ENCODE measurements at places on chromosomes 11 and 22.

GRCh38 chr11:85394283-85394682, 232.9 kb downstream of the DLG2 start:
- no peak for DNase-seq

DNA sequence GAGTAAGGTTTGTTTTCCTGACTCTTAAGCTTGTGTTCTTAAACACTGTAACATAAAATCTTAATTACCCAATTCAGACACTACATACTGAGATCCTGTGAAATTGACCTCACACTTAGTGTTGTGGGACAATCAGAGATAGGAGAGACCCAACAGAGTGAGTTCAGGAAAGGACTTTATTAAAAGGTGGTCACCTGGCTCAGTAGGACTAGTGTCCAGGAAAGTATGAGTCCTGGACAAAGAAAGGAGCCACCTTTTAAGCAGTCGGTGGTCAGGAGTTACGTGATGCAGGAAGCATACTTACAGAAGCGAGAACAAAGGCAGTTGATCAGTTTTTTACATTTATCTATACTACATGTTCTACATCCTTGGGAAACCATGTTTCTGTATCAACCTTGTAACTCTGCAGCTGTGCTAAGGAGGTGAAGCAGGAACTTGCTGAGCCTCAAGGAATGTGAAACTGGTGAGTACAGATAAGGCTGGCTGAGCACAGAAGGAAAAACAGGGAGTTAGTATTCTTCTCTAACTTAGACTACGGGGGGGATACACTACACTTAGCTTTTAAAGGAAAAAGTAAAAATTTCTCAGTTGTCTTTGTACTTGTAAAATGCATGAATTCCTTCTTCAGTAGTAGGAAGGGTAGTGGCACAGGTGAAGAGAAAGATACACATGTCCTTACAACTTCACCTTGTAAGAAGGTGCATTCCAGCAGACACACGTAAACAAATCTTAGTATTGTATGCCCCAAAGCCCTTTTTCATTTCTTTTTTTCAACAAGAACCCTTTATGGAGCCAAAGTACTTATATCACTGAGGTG, 15.1 kb downstream of the OR51E1 start:
- no peak for DNase-seq

DNA sequence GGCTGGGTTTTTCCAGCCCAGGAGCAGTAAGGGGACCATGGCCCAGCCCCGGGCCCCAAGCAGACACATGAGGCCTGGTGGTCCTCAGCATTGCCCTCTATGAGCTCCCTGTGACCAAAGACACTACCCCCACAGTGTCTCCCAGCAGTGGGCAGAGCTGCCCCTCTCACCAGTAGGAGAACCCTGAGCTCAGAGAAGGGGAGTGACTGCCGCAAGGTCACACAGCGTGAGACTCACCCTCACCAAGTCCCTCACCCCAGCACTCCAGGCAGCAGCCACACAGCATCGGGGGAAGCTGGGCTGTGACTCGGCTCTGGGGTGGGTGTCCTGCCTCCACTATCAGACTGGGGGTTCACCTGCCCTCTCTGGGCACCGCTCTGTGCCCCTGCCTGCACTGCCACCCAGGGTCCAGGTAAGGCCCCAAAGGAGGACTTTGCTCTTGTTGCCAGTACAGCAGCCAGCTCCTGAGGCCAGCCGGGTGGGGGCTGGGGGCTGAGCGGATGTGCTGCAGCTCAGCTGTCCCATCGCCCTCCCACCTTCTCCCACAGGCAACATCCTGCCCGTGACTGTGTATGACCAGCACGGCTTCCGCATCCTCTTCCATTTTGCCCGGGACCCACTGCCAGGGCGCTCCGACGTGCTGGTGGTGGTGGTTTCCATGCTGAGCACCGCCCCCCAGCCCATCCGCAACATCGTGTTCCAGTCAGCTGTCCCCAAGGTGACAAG, 7.9 kb upstream of the SH3BP1 start:
- no peak for DNase-seq

- DNase-seq, result no peak
These were observed 55.5 kb downstream of the MAPK1 start for GRCh38 chr22:21811982-21812381.

DNA sequence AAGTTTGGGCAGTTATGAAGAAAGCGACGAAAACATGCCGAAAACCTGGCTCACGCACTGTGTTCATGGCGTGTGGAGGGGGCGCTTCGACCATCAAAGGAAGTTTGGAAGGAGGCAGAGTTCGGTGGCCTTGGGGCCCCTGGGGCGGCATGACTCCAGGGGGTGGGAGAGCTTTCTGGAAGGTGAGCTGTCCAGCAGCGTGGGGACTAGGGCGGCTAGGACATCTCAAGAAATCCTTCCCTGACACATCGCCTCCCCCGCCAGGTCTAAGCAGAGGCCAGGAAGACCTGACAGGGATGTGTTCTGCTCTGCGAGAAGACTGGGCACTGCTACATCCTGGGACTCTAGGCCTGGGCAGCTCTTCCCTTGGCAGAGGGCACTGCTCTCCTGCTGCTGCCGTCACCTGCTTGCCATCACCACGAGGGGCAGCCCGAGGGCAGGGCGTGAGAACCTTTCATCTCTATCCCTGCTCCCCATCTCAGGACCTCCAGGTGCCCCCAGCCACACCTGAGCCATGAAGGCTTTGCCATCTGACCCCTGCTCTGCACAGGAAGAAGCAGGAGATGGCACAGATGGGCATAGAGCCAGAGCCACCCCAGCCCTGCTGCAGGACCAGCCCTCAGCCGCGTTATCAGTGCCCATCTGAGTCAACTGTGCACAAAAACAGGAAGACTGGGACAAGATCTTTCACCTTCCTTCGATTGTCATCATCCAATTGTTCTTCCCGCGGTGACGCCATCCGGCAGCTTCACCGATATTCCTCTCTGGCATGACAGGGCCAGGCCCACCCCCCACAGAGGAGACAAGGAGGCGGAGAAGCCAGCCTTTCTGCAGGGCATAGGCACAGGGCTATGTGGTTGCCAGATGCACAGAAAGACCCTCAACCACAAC, 12.7 kb downstream of the LINC01488 start:
- no peak for DNase-seq

- DNase-seq, result no peak
These were observed 54.9 kb downstream of the PHF21A start for GRCh38 chr11:46066335-46066734.

DNA sequence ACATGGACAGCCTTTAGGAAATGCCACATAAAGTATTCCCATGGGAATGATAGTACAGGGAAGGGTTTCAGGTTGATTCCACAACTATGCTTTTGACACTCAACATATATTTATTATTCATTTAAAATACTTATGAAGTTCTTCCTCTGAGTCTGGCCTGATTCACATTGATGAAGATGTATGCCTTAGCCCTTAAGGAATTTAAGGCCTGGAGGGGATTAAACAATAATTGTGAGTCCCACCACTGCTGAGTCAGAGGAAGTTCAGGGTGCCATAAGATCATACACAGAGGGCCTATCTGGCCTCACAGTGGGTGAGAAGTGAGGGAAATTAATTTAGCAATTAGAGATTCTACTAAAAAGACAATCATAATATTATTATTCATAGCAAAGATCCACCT, 161.1 kb upstream of the SNX19 start:
- no peak for DNase-seq

DNA sequence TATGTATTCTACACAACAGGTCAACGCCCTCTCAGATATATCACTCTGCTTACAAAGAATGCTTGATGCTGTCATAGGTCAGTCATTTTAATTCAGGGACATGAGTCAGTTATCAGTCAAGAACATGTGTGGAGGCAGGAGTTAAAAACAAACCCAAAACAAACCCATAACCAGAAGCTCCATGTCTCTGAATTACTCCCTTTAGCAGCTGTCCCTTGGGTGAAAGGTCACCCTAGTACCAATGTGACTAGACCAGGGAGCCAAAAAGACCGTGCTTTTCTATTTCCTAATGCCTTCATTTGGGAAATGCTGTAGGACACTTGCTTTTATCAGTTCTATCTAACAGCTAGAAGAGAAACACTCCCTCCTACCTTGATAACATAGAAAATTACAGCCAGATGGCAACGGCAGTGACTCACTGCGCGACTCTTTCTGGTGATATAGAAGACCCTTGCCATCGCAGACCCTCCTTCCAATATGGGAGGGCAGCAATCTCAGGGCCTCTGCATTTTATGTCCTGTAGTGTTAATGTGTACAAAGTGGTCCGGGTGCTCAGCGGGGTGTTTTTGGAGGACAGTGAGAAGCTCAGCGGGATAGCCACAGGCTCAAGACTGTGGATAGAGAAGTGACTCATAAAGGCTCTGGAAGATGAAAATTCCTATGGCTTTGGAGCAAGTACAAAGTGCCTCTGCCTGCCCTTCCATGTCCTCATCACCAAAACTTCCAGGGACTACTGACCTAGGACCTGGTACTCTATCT, 24.8 kb downstream of the APOL5 start:
- DNase-seq, result no peak

- no peak for DNase-seq
These were observed 6.4 kb downstream of the MMP11 start for GRCh38 chr22:23779083-23779482.

- no peak for DNase-seq
These were observed 130.3 kb downstream of the EFCAB6 start for GRCh38 chr22:43681731-43682360.

GRCh38 chr22:23113847-23114720, 27.7 kb downstream of the RSPH14 start:
- DNase-seq, result no peak

DNA sequence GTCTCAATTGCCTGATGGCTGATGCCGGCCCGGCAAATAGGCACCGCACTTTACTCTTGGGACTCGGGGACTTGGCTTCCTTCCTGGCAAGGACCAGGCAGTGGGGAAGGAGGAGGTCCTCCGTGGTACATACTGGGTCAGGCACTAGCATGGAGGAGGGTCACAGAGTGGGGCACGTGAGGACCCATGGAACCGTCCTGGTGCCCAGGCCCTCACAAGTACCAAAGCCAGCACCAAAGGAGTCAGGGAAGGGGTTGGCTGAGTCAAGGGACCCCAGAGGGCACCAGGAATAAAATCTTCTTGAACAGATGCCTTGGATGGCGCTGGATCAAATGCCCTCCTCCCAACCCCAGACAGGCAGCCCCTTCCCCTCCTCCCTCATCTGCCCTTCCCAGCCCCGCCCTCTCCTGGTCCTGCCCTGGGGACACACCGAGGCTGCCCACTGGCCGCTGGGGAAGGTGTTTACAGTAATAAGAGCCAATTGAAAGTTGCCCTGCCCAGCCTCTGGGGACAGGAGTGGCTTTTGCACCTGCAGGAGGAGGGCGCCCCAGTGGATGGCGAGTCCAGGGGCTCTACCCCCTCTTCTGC, 5.6 kb upstream of the CARNS1 start:
- DNase-seq, result no peak

- DNase-seq, result no peak
These were observed 1071.7 kb upstream of the TENM4 start for GRCh38 chr11:80512491-80512890.

DNA sequence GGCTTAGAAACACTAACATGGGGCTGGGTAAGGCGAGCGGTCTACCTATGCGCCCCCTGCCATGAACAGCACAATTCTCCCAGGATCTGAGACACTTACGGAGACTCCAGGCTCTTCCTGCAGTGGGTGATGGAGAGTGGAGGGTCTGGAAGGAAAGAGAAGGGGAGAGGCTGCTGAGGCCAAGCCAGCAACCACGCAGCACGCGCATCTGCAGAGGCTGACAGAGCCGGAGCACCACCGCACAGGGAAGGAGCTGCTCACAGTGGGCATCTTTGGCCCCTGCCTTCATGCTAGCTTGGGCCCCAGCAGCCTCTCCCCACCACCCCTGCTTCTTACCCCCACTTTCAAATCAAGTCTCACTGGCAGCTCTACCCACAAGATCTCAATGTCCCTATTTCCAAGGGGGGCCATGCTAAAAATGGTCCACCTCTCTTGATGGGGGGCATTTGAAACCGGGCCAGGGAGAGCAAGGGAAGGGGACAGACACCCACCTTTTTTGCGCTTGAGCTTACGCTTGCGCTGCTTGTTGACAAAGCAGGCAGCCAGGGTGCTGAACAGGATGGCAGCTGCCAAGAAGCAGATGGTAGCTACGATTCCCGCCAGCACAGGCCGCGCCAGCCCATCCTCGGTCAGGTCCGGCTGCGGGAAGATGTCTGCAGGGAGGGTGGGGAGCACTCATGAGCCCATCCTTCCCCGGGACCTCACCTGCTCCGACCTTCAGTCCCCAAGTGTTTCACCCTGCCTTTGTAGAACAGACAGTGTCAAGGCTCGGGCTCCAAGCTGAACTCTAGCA, 34.5 kb downstream of the IGSF9B start:
- no peak for DNase-seq

GRCh38 chr11:59614277-59615119, 1.1 kb downstream of the OSBP start:
- DNase-seq, result no peak

DNA sequence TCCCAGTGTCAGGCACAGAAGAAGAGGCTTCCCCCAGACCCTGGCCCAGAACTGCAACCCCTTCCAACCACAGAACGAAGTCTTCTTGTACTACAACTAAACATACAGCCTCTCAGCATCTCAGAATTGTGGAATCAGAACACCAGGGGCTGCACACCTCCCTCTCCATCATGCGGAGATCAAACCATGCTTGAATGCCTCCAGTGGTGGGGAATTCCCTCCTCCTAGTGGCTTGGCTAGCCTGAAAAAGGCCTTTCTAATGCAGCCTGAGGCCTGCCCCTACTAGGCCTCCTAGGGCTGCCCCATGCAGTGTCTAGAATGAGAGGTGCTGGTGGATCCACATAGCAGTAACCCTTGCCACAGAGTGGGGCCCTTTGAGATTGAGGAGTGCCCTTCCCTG, 62.7 kb downstream of the WNT7B start:
- no peak for DNase-seq

GRCh38 chr11:40597546-40598113, 861.8 kb downstream of the LRRC4C start:
- DNase-seq, result no peak

DNA sequence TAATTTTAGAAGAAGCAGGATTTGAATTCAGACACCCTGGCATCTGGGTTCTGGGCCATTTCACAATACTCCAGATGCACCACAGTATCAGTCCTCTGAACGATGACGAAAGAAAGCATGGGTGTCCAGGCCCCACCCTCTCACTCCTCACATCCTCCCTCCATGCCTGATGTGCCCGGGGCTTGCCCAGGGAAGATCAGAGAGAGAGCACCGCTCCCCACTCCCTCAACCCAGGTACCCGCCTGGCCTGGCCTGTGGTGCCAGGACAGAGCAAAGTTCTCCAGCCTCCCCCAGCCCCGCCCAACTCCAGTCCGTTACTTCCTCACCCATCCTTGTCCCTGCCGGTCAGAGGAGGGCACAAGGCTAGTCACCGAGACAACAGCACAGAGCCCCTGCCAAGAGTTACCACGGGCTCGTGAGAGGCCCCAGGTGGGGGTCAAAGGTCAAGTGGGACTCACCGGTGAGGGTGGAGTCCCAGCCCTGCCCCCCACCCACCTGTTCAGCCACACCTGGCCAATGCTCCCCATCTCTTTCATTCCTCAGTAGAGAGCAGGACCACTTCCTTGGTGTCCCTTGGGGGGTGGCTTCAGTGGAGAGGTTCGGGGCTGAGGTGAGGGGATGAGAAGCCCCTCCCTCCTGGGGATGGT, 8.1 kb downstream of the BCL9L start:
- DNase-seq, result peak; percentile 57

- no peak for DNase-seq
These were observed 12.6 kb downstream of the JAML start for GRCh38 chr11:118212131-118212725.

GRCh38 chr11:113979431-113979830, 4.5 kb downstream of the HTR3A start:
- no peak for DNase-seq

All from stimulated activated CD4-positive, alpha-beta T cell treated with anti-CD3 and anti-CD28 coated beads, Interleukin-4, amount 100 ng/mL, for 4 hours (primary cell).